ENCODE measurements at places on chromosomes 16 and 17. TPM values are rescaled to one million over a fixed set of nuclear protein-coding genes. Genes with fewer than 3 reads are reported as not detected.

TBC1D28 gene
- total RNA-seq: not detected

DHRS13 gene
- total RNA-seq: 3.1 TPM

PRR29 gene
- not detected for total RNA-seq

CTRB2 gene
- not detected for total RNA-seq

CCL8 gene
- 0.41 TPM for total RNA-seq

Measured in left ventricle myocardium inferior (tissue), 1 donor.